Stomach (tissue), 19 donors: ENCODE measurements at places on chromosomes 12 and 14. TPM values are rescaled to one million over a fixed set of nuclear protein-coding genes. Genes with fewer than 3 reads are reported as not detected.
A peak's percentile ranks its signal among the peaks of the same experiment; 100 is the strongest.

The MYO1H gene
- not detected for total RNA-seq

The KRT6B gene
- not detected for total RNA-seq

The SYT10 gene
- not detected for total RNA-seq

- no peak for DNase-seq
- peak overlapping the region; percentile 59 for H3K27ac ChIP-seq
- H3K4me1 ChIP-seq = peaks cover 12% of the 10 kb centered on the region
- H3K27me3 ChIP-seq = no peaks in the 10 kb centered on the region
- H3K36me3 ChIP-seq = peaks cover 92% of the 10 kb centered on the region
These were observed 21.4 kb downstream of the CKB start for GRCh38 chr14:103501041-103501870.

DNA sequence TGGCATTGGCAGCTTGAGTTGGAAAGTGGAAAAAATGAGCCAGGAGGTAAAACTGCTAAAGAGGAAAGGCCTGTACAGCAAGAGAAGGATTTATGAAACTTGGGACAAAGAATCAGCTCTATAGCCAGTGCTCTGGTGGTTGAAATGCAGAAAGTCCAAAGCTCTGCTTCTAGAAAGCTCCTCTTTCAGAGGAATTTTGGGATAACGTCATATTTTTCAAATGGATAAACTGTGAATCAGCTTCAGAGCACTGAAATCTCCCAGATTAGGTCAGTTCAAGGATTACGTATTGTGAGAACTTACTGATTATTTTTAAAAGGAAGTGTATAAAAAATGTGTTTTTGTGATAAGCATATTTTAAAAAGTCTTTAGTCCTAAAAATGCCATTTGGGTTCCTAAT is 203.1 kb upstream of the CNOT2 start:
- no peaks in the 10 kb centered on the region for H3K27me3 ChIP-seq
- DNase-seq = peak; percentile 21
- H3K36me3 ChIP-seq = no peaks in the 10 kb centered on the region
- no peak overlapping the region for H3K4me3 ChIP-seq
- no peaks in the 10 kb centered on the region for H3K4me1 ChIP-seq
- no peak overlapping the region for H3K27ac ChIP-seq

DNA sequence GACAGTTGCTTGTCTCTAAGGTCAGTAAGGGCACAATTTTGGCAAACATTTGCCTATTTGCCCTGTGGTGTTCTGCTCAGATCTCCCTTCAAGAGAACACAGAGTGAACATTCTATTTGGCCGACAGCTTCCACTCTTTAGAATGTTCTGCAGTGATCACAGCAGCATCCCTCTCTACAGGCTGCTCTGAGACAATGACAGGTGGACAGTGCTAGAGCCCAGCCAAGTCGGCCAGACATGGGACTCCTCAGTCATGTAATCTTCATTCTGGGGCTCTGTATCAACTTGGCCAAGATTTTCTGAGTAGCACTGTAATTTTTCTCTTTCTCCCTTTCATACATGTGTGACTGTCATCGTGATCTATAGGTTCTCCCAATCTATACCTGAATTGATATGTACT is 34.8 kb downstream of the TIMELESS start:
- no peak for DNase-seq
- H3K4me3 ChIP-seq = no peak overlapping the region
- H3K36me3 ChIP-seq = peaks cover 12% of the 10 kb centered on the region
- no peaks in the 10 kb centered on the region for H3K4me1 ChIP-seq
- no peaks in the 10 kb centered on the region for H3K27me3 ChIP-seq

- H3K27ac ChIP-seq = peak overlapping the region; percentile 45
- DNase-seq = no peak
- no peaks in the 10 kb centered on the region for H3K27me3 ChIP-seq
- peaks cover 52% of the 10 kb centered on the region for H3K4me1 ChIP-seq
- H3K4me3 ChIP-seq = no peak overlapping the region
These were observed 13.9 kb downstream of the JDP2 start for GRCh38 chr14:75441728-75442127.

DNA sequence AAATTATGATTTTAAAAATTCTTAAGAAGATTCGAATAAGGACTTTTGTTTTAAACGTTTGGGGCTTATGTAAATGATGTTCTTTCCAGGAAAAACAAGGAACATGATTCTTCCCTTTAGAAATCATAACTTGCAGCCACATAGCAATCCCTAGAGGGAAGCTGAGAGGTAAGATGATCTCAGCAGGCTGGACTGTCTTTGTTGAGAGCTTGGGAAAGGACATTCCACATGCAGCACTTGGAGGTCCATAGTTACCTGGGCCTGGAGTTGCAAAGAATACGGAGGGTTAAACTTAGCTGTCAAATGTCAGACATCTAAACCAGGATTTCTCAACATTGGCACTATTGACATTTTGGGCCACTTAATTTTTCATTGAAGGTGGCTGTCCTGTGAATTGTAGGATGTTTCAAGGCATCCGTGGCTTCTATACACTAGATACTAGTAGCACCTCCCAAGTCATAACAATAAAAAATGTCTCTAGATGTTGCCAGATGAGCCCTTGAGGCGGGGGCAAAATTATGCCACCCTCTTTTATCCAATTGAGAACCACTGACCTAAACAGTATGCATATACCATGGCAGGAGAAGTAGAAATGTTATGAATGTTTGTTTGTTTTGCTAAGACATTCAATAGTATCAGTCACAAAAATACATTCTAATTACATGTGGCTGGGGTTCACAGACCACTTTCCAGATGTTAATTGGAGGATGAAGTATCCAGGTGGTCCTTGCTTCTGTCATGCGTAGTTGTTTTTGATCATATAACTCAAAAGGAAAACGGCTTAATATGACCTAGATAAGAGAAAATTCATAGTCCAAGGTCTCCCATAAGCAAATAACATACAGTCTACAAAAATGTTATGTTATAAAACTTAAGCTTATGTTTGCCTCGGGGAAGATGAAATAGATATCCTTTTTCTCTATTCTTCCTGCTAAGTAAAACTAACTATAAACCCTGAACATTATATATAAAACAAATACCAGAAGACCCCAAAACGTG is 30.5 kb downstream of the TTC6 start:
- H3K27me3 ChIP-seq = no peaks in the 10 kb centered on the region
- peaks cover 8% of the 10 kb centered on the region for H3K4me1 ChIP-seq
- no peak for DNase-seq
- H3K36me3 ChIP-seq = peaks cover 17% of the 10 kb centered on the region
- no peak overlapping the region for H3K4me3 ChIP-seq
- no peak overlapping the region for H3K27ac ChIP-seq

- no peak overlapping the region for H3K4me3 ChIP-seq
- DNase-seq = peak; percentile 87
- peak overlapping the region; percentile 46 for H3K27ac ChIP-seq
- H3K36me3 ChIP-seq = no peaks in the 10 kb centered on the region
- peaks cover 36% of the 10 kb centered on the region for H3K4me1 ChIP-seq
These were observed 122.5 kb downstream of the PHLDA1 start for GRCh38 chr12:75908961-75909605.

DNA sequence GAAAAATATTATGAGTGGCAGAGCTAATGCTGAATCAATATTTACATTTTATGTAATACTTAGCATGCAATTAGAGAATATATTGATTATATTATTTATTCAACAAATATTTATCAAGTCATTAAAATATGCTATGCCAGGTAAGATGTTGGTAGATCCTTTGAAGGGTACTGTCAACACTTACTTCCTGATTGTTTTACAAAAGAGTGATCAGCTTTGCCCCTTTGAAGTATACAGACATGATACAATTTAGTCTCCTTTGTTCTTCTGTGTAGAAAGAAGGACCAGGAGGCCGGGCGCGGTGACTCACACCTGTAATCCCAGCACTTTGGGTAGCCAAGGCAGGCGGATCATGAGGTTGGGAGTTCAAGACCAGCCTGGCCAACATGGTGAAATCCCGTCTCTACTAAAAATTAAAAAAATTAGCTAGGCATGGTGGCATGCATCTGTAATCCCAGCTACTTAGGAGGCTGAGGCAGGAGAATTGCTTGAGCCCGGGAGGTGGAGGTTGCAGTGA is 73.9 kb upstream of the IFNG-AS1 start:
- no peak overlapping the region for H3K4me3 ChIP-seq
- no peaks in the 10 kb centered on the region for H3K36me3 ChIP-seq
- no peak overlapping the region for H3K27ac ChIP-seq
- no peak for DNase-seq
- H3K27me3 ChIP-seq = no peaks in the 10 kb centered on the region
- peaks cover 8% of the 10 kb centered on the region for H3K4me1 ChIP-seq

- H3K27ac ChIP-seq = peak overlapping the region; percentile 99
- peaks cover 34% of the 10 kb centered on the region for H3K36me3 ChIP-seq
- DNase-seq = no peak
- peaks cover 18% of the 10 kb centered on the region for H3K4me1 ChIP-seq
These were observed 562 bp downstream of the EAPP start for GRCh38 chr14:34538871-34539406.

DNA sequence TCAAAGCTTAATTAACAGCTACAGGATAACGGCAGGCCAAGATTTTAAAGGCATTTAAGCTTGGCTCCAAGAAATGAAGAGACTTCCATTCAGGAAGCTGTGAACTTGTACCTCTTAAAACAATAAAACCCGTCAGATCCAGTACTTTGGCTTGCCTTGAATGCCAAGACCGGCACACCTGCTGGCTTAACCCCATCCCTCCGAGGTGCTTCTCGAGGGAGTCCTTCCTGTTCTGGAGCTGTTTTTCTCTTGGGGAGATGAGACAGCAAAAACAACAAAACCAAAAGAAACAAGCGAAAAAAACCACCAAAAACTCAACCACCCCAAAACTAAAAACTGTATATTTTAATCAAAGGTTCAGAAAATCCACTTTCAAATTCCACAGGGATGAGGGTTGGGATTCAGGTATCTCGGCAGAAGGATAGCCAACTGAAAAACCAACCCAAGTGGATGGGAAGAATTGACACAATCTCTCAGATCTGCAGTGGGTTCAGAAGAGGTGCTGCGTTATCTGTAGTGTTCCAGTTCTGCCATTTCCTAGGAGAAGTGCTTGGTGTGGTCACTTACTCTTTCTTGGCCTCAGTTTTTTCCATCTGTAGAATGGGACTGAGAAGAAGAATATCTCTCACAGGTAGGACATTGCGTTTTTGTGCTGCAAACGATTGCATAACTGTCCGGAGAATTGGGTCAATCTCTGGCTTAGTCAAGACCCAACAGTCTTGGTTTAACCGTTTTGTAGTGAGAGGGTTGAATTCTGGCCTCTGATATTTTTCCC is 420.1 kb downstream of the VRK1 start:
- DNase-seq = no peak
- no peaks in the 10 kb centered on the region for H3K27me3 ChIP-seq
- no peaks in the 10 kb centered on the region for H3K36me3 ChIP-seq
- H3K27ac ChIP-seq = no peak overlapping the region
- H3K4me1 ChIP-seq = peaks cover 6% of the 10 kb centered on the region

DNA sequence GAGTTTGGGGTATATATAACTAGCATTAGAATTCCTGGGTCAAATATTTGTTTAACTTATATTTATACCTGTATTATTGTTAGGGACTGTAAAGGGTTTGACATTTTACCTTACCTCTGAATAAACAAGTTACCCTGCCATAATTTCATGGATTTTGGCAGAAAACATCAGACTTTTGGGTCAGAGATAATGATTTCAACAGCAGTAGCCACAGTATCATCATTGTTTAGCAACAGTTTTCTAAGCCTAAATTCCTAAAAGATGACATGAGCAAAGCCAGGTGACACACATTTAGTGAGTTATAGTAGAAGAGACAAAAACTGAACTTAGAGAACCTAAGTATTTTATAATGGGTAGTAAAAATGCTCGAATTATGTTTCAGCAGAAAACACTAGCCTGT is 954.4 kb downstream of the TRHDE start:
- no peaks in the 10 kb centered on the region for H3K27me3 ChIP-seq
- no peak for DNase-seq
- H3K4me1 ChIP-seq = no peaks in the 10 kb centered on the region
- no peaks in the 10 kb centered on the region for H3K36me3 ChIP-seq

DNA sequence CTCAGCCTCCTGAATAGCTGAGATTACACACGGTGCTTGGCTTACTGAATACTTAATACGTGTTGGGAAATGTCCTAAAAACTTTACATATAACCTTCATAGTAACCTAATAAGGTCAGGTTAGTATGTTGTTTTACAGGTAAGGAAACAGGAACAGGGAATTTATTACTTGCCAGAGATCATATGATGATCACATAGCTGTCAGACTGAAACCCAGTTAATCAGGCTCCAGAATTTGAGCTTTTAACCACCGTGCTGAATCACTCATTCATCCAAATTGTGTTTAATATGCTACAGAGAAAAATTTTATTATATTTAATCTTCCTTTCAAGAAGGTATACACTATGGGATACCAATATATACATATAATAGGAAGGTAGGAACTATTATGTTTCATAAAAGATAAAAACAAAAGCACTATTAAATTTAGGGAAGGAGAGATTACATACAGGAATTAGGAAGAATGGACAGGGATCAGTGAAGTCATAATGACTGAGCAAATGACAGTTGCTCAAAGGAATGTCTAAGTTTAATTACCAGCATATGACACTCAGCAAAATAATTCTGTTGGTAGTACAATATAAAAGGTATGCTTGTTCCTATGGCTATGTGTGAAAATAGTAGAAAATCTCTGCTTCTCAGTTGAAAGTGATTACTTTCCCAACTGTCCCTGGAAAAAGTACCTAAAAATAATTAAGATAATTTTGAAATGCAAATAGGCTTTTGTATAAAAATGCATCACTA is 59.3 kb downstream of the HEATR5A start:
- no peak overlapping the region for H3K4me3 ChIP-seq
- peaks cover 63% of the 10 kb centered on the region for H3K36me3 ChIP-seq
- DNase-seq = no peak

- DNase-seq = no peak
- H3K36me3 ChIP-seq = no peaks in the 10 kb centered on the region
- no peak overlapping the region for H3K27ac ChIP-seq
- H3K27me3 ChIP-seq = no peaks in the 10 kb centered on the region
- H3K4me3 ChIP-seq = no peak overlapping the region
- H3K4me1 ChIP-seq = peaks cover 8% of the 10 kb centered on the region
These were observed 2.5 kb upstream of the ATP2B1 start for GRCh38 chr12:89710873-89711750.

- no peak overlapping the region for H3K4me3 ChIP-seq
- no peaks in the 10 kb centered on the region for H3K27me3 ChIP-seq
- H3K27ac ChIP-seq = no peak overlapping the region
- H3K4me1 ChIP-seq = no peaks in the 10 kb centered on the region
- no peak for DNase-seq
These were observed 11.2 kb upstream of the CDC42BPB start for GRCh38 chr14:103068351-103069073.

DNA sequence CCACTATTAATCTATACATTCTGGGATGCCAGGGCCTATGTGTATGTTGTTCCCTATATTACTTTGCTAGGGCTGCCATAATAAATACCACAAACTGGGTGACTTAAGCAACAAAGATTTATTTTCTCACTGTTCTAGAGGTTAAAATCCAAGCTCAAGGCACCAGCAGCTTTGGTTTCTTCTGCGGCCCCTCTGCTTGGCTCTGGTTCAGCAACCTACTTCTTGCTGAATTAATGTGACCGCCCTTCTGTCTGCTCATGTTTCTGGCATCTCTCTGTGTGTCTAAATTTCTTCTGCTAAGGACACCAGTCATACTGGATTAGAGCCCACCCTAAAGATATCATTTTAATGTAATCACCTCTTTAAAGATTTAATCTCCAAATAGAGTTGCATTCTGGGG is 84.7 kb downstream of the ZNF664 start:
- no peaks in the 10 kb centered on the region for H3K4me1 ChIP-seq
- no peaks in the 10 kb centered on the region for H3K36me3 ChIP-seq
- H3K4me3 ChIP-seq = no peak overlapping the region
- H3K27me3 ChIP-seq = no peaks in the 10 kb centered on the region
- no peak overlapping the region for H3K27ac ChIP-seq

- H3K4me1 ChIP-seq = no peaks in the 10 kb centered on the region
- H3K36me3 ChIP-seq = no peaks in the 10 kb centered on the region
- H3K27ac ChIP-seq = no peak overlapping the region
- H3K27me3 ChIP-seq = no peaks in the 10 kb centered on the region
These were observed 938.5 kb downstream of the TRHDE start for GRCh38 chr12:73210548-73211204.
